Activated naive CD8-positive, alpha-beta T cell treated with anti-CD3 and anti-CD28 coated beads, Interleukin-2, amount 50 U/mL, for 24 hours (primary cell): ENCODE measurements at places on chromosomes 4 and X.

DNA sequence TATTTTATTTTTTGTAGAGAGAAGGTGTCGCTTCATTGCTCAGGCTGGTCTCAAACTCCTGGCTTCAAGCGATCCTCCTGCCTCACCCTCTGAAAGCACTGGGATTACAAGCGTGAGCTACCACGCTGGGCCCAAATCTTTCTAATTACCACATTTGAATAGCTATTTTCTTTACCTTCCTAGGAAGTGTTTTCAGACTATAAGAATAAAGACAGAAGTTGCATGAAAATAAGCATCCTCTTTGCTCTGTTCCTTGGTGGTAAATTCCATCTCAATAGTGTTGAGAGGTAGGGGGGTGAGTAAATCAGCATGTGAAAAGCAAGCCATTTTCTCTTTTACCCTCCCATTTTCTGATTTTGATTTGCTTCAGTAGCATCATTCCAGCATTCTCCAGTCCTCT, 122.4 kb downstream of the LARP7 start:
- no peak for DNase-seq

- no peak for DNase-seq
Measured at GRCh38 chrX:68261060-68261672, 172.1 kb downstream of the OPHN1 start.

GRCh38 chr4:13432453-13432852, 51.7 kb downstream of the RAB28 start:
- DNase-seq: no peak

DNA sequence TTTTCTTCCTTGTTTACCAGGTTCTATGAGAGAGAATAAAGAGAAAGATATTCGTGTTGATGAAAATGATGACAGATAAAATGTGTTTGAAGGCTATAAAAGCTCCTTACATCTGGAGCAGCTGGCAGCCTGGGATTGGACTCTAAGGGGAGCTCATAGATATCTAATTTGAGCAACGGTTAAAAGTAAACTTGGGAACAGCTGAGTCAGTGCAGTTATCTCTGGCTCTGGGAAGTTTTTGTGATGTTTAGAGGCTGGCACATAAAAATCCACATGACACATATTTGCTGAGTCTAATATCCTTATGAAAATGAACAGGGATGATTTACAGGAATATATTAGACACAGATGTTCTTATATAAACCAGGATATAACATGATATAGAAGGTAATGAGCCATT, 331.8 kb upstream of the TENM3 start:
- DNase-seq: no peak

GRCh38 chr4:127203562-127204200, 429.1 kb upstream of the INTU start:
- no peak for DNase-seq
